ENCODE measurements at places on chromosomes 5 and 9.

- H3K4me1 ChIP-seq = no peaks in the 10 kb centered on the region
- DNase-seq = no peak
- H3K4me3 ChIP-seq = no peak overlapping the region
- no peaks in the 10 kb centered on the region for H3K36me3 ChIP-seq
- H3K27me3 ChIP-seq = peaks cover 4% of the 10 kb centered on the region
These were observed 178.9 kb downstream of the MSX2 start for GRCh38 chr5:174903172-174903732.

GRCh38 chr9:81649475-81650240, 39.7 kb downstream of the TLE1 start:
- no peaks in the 10 kb centered on the region for H3K27me3 ChIP-seq
- DNase-seq = no peak
- H3K4me3 ChIP-seq = no peak overlapping the region
- no peak overlapping the region for H3K27ac ChIP-seq
- H3K36me3 ChIP-seq = peaks cover 16% of the 10 kb centered on the region

DNA sequence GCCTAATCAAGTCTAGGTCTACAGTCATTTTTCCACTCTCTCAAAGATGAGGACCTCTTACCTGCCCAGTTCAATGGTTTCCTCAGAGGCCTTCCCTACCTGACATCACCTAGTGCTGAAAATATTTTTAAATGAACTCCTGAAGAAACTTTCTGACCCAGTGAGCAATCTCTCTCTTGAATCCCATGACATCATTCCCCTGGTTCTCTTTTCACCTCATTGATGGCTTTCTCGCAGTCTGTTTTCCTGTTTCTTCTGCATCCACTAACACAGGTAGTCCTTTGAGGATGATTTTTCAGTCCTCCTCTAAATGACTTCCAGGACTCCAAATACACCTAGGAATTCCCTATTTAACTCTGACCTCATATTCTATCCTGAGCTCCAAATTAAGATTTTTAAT, 40.3 kb downstream of the SCAI start:
- H3K27me3 ChIP-seq = peaks cover 3% of the 10 kb centered on the region
- H3K27ac ChIP-seq = no peak overlapping the region
- no peaks in the 10 kb centered on the region for H3K4me1 ChIP-seq
- DNase-seq = no peak
- H3K36me3 ChIP-seq = no peaks in the 10 kb centered on the region

GRCh38 chr9:71895955-71896354, 15.0 kb downstream of the ABHD17B start:
- DNase-seq = no peak
- H3K27me3 ChIP-seq = no peaks in the 10 kb centered on the region
- no peaks in the 10 kb centered on the region for H3K36me3 ChIP-seq
- peaks cover 90% of the 10 kb centered on the region for H3K4me1 ChIP-seq
- peak overlapping the region; percentile 92 for H3K27ac ChIP-seq

DNA sequence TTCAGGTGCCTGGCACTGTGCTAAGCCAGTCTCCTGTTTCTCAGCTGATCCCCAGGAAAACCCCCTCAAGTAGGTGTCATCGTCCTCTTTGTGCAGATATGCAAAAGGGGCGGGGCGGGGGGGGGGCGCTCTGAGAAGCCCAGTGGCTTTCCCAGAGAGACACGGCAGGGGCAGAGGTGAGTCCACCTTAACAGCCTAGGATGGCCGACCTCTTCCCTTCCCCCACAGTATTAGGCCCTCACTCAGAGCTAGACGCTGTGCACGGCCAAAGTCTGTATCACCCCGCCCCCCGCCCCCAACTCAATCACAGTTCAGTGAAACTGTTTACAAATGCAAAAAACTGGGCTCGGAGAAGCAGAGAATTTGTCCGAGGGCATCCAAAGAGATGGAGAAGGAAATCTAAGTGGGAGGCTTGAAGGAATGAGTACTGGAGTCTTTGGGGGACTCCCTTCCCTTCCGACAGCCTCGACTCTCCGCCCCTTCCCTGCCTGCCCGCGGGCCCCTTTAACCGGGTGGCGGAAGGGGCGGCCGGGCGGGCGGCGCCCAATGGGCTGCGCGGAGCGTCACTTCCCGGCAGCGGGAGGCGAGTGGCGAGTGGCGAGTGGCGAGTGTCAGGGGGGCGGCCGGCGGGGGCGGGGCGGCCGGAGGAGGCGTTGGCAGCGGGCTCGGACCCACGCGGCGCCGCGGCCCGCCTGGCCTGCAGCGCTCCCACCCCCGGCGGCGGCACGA, at the start of gene ERGIC1:
TSS of gene ERGIC1 (plus strand) at position 566 of the 729 bp plus-strand sequence. CDS start at position 729, 163 bp downstream.
- H3K4me1 ChIP-seq = peaks cover 45% of the 10 kb centered on the region
- no peaks in the 10 kb centered on the region for H3K27me3 ChIP-seq
- H3K27ac ChIP-seq = peak within 1 kb of the TSS; percentile 97
- H3K4me3 ChIP-seq = peak within 1 kb of the TSS; percentile 89
- no peaks in the 10 kb centered on the region for H3K36me3 ChIP-seq

- H3K27ac ChIP-seq = no peak overlapping the region
- peaks cover 21% of the 10 kb centered on the region for H3K27me3 ChIP-seq
- no peaks in the 10 kb centered on the region for H3K36me3 ChIP-seq
- H3K4me3 ChIP-seq = no peak overlapping the region
- no peaks in the 10 kb centered on the region for H3K4me1 ChIP-seq
- DNase-seq = no peak
These were observed 846 bp upstream of the NSG2 start for GRCh38 chr5:174044466-174045254.

GRCh38 chr9:120965344-120966012, 38.9 kb upstream of the TRAF1 start:
- no peaks in the 10 kb centered on the region for H3K27me3 ChIP-seq
- no peak for DNase-seq
- no peaks in the 10 kb centered on the region for H3K4me1 ChIP-seq
- H3K27ac ChIP-seq = no peak overlapping the region
- H3K36me3 ChIP-seq = no peaks in the 10 kb centered on the region
- no peak overlapping the region for H3K4me3 ChIP-seq

Measured in immature natural killer cell (primary cell).